ENCODE measurements at places on chromosomes 6 and 20.
A peak's percentile ranks its signal among the peaks of the same experiment; 100 is the strongest.

GRCh38 chr6:97288188-97288587 lies 5.2 kb upstream of the MMS22L start:
- no peak for DNase-seq

- DNase-seq, result peak; percentile 95
These were observed 9.7 kb downstream of the BACH2 start for GRCh38 chr6:90286884-90287488.

- DNase-seq, result no peak
These were observed 43.7 kb upstream of the SYNJ2 start for GRCh38 chr6:157937916-157938315.

DNA sequence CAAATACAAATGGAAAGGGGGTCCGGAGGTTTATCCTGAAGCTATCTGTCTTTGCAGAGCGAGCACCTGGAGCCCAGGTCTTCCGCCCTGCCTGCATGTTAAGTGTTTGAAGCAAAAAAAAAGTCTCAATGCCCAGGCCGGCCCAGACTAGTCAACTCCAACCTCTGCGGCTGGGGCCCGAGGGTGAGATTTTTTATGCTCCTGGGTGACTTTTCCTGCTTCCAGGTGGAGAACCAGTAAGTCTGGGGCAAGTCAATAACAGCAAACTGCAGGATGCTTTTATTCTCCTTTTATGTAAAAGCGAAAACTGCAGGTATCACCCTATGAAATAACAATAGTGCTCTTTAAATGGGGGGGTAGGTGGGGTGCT lies 2.0 kb upstream of the ZBP1 start:
- no peak for DNase-seq

DNA sequence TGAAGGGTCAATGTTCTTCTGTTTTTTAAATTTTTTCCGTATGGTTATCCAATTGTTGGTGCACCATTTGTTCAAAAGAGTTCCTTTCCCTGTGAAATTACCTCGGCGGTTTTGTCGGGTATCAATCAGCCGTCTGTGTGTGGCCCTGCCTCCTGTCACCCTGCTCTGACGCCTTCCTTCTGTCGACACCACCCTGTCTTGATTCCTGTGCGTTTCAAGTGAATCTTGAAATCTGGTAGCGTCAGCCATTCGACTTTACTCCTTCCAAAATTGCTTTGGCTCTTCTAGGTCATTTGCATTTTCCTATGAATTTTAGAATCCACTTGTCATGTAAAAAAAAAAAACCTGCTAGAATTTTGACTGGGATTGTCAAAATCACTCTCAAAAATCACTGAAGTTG lies 181.1 kb downstream of the CDH4 start:
- no peak for DNase-seq
